ENCODE measurements at places on chromosomes 7 and 10.

DNA sequence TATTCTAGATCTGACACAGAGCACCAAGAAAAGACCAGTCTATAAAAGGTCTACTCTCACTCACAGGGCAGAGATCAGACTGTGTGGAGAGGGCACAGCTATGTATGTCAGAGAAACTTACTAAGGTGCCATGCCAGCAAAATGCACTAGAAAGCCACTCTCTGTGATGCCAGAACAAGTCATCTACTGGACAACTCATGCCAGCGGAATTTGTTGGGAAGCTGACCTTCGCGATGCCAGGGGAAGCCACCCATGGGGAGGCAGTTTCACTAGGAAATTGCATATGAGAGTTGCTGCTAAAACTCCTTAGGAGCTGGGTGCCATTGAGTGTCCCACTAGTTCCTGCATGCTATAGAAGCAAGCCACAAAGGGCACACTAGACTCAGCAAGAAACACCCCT is 58.5 kb downstream of the MICU1 start:
- DNase-seq = peak; percentile 2

DNA sequence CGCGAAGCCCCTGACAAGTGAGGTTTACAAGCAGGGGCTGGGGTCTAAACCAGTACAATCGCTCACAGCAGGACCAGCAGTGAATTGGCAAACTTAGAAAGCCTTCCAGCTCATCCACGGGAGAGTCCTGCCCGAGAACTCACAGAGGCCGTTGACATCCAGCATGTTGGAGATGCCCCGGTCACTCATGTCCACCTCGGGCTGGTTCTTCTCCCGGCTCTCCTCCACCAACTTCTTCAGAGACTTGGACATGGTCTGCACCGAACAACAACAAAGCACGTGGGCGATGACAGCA is 447 bp downstream of the RSU1 start:
- no peak for DNase-seq

DNA sequence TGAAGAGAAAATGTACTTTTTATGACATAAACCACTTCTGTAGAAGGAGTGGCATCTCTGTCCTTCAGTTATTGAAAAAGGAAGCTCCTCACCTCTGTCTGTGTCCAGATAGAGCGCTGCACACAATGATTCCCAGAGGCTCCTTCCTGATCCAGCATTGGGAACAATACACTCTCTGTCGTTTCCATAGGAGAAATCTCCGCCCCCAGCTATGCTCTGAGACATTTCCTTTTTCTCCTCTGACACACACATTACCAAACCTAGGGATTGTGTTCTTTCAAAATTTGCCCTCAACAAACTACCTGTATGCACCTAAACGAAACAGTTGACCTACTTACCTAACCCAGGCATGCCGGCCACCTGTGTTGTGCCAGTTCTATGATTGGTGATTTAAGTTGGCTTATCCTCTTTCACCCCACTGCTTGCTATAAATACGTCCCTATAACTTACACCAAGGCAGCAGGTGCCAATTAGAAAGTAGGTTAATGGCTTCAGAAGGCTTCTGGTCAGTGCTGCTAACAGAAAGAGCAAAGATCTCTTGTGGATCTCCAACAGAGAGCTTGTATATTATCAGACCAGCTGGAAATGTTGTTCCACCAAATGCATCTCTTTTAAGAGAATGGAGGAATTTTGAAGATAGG is 140.1 kb upstream of the JCAD start:
- no peak for DNase-seq

GRCh38 chr10:123704812-123705211 is 38.7 kb downstream of the GPR26 start:
- DNase-seq = no peak

DNA sequence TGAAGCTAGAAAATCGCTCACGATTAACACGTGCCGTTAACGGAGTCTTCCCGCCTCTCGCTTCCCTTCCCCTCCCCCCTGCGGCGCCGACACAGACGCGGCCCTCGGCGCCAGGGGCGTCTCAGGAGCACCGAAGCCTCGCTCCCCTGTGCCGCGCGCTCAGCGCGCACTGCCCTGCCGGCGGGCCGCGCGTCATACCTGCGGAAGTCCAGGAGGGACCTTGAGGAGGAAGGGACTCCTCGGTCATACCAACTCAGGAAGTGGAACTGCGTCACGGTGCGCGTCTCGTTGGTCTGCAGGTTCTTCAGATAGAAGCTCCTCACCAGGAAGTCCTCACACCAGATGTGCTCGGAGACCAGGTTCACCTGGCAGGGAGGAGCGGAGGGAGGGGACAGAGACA is 239.6 kb downstream of the DNAJB6 start:
- DNase-seq = no peak

GRCh38 chr7:74283858-74284447 is 5.3 kb upstream of the CLIP2 start:
- DNase-seq = no peak

GRCh38 chr10:6201516-6201975 is 1.2 kb upstream of the PFKFB3 start:
- peak; percentile 73 for DNase-seq

DNA sequence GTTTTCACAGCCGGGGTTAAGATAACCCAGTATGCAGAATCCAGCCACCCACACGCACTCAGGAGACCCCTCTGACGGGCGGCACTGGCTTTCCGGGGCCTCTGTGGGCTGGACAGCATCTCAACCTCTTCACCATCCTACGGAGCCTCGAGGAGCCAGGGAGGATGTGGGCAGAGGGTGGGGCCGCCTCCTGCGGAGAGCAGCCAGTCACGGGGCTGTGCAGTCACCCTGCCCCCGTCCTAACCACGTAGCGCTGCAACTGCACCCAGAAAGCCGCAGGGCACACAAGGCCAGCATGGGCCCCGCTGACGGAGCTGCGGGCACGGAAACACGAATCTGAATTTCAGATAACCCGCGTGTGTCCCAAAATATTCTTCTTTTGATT is 270.3 kb downstream of the ELFN1 start:
- peak; percentile 51 for DNase-seq

- DNase-seq = no peak
Observed at GRCh38 chr10:1253523-1254353, 197.6 kb downstream of the WDR37 start.

GRCh38 chr10:85635650-85636049 is 730.9 kb downstream of the GRID1 start:
- DNase-seq = no peak

GRCh38 chr7:70600993-70601392 is 531.0 kb upstream of the GALNT17 start:
- DNase-seq = no peak

DNA sequence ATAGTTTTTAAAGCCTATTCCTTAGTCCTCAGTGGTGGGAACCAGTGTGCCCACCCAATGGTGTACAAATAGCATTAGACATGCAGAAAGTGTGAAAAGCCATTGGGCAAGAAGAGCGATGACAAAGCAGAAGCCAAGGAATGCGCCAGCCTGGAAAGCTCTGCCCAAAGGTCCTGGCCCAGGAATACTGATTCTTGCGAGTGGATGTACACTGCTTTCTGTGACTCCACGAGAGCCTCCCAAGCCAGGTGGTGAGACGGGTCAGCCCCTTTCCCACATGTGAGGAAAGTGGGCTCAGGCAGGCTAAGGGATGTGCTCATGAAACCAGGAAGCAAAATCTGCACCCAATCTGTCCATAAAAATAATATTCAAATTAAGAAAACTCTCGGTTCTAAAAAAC is 106.6 kb downstream of the ADCY1 start:
- no peak for DNase-seq

- DNase-seq = no peak
Observed at GRCh38 chr10:45456822-45457221, 82.8 kb downstream of the ALOX5 start.

GRCh38 chr10:21705828-21706176 is 171.8 kb downstream of the MLLT10 start:
- no peak for DNase-seq

DNA sequence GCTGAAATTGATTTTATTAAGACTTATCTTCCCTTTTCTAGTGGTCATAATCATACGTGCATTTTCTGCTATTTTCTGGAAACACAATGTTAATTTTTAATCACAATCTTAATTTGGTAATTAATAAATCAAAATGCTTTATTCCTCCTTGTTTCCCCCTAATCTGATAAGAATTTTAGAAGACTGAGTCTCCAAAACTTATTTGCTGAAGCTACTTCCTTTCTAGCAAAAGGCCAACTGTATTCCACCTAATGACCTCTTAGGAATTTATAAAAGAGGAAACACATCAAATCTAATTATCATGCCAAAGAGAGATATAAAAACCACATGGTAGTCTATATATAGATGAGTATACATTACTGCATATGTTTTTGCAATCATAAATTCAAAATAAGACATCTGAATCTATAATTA is 140.6 kb downstream of the GNAI1 start:
- no peak for DNase-seq

DNA sequence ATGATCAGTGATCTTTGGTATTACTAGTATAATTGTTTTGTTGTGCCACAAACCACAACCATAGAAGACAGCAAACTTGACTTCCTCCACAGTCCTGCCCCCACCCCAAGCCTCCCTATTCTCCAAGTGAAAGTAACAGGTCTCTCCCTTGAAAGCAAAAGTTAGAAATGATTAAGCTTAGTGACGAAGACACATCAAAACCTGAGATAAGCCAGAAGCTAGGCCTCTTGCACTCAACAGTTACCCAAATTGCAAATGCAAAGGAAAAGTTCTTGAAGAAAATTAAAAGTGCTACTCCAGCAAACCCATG is 7.5 kb downstream of the SAR1A start:
- no peak for DNase-seq

DNA sequence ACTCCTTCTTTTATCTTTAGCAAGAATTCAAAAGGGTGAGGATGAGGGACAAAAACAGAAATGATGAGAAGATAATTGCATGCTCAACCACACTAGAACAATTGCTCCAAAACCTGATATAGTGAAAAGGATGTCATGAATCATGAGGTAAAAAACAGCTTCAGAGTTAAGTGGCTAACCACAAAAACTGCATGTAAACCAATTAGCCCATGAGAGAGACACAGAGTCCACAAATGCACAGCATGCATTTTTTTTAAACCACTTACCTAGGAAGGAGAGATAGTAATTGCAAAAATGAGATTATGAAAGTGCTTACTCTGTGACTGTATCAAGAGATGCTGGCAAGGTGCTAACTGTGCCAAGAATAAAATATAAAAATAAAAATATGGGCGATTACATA is 132.9 kb downstream of the MBL2 start:
- DNase-seq = no peak

GRCh38 chr10:97651773-97652172 is 11.3 kb downstream of the PI4K2A start:
- no peak for DNase-seq

- DNase-seq = no peak
Observed at GRCh38 chr7:150824379-150825177, 24.0 kb downstream of the TMEM176A start.

DNA sequence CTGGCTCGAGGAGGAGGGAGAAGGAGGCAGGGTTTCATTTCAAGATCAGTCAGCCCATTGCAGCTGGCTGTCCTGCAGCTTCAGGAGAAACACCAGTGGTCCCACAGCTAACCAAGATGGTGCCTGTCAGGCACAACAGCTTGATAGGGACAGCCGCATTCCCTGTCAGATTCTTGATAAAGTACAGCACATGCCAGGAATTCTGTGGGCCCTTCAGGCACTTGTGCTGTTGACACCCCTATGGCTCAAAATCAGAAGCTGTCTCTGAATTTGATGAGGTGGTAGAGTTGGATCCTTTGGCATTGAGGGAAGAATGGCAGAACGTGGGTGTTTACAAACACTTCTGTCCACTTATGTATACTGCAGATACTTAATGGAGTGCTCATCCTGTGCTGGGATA is 354.3 kb downstream of the KCNMA1 start:
- DNase-seq = no peak

DNA sequence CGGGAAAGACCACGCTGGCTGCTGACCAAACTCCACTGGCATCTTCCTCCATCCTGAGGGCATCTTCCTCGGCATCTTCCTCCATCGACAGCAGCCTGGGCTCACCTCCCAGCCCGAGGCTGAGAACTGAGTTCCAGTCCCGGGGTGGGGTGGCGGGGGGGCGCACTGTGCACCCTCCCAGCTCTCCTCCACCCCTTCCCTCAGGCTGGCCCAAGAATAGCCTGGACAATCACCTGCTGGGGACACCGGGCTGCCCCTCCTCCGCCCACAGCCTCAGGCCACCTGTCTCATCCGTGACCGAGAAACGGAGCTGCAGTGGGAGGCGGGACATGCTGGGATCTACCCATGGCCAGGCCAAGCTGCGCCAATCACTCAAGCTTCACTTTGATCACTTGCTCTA is 37.2 kb downstream of the DIP2C start:
- no peak for DNase-seq

DNA sequence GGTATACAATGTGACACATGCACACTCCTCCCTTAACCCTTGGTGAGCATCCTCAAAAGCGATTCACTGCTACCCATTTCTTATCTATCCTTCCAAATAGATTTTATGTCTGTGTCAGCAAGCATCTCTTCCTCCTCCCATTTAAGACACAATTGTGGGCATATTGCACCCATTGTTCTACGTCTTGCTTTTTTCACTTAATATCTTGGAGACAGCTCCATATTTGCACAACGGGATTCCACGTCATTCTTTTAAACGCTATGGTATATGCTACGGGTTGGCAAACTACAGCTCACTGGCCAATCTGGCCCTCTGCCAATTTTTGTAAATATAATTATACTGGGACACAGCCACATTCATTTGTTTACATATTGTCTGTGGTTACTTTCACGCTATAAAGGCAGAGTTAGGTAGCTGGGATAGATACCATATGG is 88.6 kb downstream of the RNF216 start:
- no peak for DNase-seq

- no peak for DNase-seq
Observed at GRCh38 chr10:28120043-28120749, 121.3 kb upstream of the ODAD2 start.

DNA sequence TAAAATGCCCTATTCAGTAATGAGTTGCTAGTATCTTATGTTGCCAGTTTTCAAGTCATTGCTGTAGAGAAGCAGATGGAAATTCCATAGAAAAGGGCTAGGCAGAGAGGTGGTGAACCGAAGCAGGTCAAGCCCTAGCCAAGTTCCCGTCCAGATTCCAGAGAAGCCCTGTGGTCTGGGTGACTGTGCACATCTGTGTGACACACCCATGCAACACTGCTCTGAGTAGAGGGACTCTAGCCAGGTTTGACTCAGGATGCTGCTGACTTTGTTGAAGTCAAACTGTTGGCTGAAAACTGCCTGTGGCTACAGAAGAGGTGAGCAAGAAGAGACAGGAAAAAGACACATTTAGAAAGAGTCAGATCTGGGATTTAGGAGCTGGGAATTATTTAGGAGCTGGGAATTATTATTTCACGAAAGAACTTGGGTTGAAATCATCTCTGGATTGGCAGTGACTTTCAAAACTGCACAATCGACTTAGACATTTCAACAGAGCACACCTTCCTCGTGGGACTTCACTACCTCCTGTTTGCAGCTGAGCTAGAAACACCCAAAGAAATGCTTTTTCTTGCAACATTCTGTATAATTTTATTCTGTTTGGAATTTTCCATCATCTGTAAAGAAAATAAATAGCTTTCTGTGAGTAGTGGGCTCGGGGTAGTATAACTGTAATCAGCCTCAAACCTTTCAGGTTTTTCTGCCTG is 149.1 kb upstream of the PRKCQ start:
- DNase-seq = no peak

All from hepatic stellate cell (primary cell).